NCI-H1694 treated with DMSO at 0.1 percent for 48 hours (cell line): ENCODE measurements at places on chromosomes 6 and 20.

DNA sequence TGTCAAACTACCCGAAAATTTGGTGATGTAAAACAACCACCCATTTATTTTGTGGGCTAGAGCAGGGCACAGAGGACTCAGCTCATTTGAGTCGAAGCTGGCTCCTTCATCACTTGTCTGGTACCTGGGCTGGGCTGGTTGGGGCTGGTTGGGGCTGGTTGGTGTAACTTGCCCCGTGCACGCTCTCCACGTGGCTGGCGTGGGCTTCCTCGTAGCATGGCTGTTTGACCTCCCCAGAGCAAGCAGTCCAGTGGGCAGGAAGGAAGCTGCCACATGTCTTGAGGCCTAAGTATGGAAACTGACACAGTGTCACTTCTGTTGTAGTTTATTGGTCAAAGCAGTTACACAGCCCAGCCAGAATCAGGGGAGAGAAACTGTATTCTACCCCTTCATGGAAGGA, 27.1 kb downstream of the BCAS4 start:
- DNase-seq, result no peak

- DNase-seq, result no peak
Measured at GRCh38 chr20:35907017-35907701, 47.1 kb downstream of the SCAND1 start.

DNA sequence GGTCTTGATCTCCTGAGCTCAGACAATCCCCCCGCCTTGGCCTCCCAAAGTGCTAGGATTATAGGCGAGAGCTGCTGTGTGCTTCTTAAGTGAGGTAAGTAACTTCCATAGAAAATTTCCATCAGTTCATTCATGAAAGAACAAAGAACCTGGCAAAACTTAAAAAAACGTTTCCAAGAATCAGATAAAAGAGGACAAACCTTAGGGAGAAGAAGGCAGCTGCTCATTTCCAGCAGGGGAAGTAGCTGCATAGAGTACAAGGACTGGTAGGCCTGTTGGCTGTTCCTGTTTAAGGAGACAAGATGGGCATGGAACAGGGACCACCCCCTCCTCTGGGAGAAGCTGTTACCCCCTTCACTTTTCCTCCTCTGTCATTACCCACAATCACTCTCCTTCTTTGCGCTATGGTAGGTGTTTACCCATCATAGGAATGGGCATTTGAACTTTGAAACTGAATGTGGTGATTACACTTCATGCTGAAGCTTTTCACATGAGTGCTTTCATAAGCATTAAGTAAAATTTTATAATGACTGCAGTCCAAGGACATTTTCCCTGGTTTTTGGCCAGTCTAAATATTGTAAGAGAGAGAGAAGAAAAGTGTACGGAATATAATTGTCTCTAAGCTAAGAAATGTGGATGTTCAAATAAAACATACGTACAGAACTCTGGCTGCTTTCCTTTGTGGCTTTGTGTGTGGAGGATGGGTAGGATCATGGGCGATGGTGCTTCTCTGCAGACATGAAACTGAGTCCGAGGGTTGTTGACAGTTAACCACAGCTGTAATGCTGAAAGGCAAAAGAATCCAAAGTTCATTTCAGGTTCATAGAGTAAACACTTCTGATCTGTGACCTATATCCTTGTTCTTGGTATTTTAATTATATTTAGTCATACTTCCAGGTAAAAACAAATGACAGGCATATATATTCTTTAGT, 56.4 kb downstream of the CCN2 start:
- no peak for DNase-seq

DNA sequence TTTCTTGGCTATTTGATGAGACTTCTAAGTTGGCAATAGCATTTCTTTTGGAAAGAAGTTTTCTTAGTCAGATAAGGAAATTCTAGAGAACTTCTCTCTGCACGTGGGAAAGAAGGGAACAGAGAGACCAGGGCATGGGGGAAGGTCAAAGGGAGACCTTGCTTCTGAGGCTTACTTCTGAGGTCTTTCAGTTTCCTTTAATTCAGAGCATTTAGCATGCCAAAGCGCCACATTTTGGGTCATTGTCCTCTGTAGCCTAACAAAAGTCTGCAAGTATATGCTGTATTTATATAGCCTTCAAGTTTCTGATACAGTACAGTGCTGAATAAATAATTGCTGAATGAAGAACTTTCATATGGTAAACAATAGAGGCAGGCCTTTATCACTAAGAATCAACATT, 95.6 kb downstream of the SAMD3 start:
- no peak for DNase-seq

GRCh38 chr20:48738399-48739304, 89.1 kb downstream of the PREX1 start:
- DNase-seq, result no peak

GRCh38 chr6:6643398-6643797, 54.9 kb downstream of the LY86 start:
- no peak for DNase-seq

GRCh38 chr6:7052443-7053011, 55.2 kb upstream of the RREB1 start:
- no peak for DNase-seq

- peak; percentile 11 for DNase-seq
Measured at GRCh38 chr20:24379484-24379927, 89.9 kb upstream of the SYNDIG1 start.

GRCh38 chr20:48541581-48542071, 286.2 kb downstream of the PREX1 start:
- DNase-seq, result no peak

DNA sequence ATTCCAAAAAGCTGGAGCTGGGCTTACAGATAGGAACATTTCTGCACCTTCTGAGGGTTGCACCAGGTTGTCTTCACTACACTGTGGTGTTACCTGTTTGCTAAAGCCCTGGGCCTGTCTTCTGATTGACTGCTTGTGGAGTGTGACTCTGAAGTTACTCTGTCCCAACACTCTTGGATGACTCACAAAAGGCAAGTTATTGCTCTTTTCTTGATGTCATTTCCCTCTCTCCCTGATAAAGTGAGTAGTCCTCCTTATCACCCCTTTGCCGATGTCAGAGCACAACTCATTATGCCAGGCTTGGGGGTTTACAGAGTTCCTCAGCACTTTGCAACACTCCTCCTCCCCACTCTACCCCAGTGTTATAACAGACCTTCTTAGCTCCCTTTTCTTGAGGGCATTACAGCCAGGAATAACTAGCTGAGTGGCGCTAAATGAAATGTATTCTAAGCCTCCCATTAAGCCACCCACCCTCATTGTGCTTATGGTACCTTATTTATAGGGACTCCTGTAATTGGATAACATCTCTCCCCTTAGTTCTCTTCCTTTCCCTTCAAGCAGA, 36.1 kb upstream of the NKX2-4 start:
- DNase-seq, result no peak

DNA sequence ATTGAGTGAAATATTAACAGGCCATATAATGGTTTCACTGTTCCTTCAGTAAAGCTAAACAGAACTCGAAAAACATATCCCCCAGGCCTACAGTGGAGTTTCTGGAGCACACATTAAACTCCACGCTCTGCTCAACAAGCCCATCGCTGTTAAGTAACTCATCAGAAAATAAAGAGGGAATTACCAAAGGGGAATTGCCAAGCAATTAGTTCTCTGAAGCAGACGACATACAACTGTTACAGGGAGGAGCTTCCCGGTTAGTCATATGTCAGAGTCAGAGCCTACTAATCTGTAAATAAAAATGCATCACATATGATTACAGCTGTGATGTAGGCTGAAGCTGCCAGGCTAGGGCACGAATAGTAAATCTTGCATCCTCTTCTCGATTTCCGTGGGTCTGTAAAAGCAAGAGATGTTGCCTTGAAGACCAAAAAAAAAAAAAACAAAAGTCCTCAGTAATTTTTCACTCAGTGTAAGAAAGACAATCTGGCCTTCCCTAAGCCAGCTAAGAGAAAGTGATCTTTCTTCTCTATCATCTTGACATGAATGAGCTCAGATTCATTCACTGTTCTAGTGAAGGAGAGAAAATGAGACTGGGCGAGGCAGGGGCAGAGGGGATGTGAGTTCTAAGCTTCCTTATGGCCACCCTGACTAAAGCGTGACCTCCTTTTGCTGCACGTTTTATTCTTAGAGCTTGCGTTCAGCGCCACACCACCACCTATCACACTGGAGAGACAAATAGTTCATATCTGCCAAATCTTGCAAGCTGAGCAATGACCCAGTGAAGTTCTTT, 13.8 kb downstream of the ATXN1 start:
- DNase-seq, result peak; percentile 50
